ENCODE measurements at places on chromosomes 1 and 21. TPM values are rescaled to one million over a fixed set of nuclear protein-coding genes. Genes with fewer than 3 reads are reported as not detected.

The AKIRIN1 gene
- total RNA-seq, result 73.8 TPM

The PADI1 gene
- not detected for total RNA-seq

DNA sequence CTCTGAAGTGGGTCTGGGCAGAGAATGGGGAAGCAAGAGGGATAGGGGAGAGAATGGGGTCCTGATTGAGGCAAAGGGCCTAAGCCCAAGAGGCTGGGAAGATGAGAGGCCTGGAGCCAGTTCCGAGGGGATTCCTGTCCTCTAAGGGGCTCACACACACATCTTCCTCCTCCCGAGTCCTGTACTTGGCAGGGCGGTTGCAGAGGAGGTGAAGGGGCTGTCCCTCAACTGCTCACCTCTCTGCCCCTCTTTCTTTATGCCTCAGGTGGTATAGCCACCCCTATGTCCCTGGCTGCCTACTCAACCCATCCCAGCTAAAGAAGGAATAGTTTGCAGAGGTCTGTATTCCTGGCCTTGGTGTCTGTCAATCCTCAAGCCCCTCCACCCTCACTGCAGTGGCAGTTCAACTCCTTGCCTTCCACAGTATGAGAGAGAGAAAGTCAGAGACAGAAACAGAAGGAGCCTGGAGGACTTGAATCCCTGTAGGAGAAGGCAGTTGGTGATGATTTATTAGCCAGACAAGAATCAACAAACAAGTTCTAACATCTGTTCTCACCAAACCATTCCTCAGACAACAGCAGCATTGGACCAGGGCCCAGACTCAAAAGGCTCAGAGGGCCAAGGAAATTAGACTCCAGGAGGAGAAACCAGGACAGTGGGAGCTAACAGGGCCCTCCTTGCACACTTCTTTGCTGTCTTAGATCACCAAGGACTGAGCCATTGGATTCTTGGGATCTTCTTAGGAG lies 10.7 kb downstream of the SH2D2A start:
- peak; percentile 64 for DNase-seq

The PROX1 gene
- 114 TPM for total RNA-seq

The CLCA1 gene
- total RNA-seq, result not detected

DNA sequence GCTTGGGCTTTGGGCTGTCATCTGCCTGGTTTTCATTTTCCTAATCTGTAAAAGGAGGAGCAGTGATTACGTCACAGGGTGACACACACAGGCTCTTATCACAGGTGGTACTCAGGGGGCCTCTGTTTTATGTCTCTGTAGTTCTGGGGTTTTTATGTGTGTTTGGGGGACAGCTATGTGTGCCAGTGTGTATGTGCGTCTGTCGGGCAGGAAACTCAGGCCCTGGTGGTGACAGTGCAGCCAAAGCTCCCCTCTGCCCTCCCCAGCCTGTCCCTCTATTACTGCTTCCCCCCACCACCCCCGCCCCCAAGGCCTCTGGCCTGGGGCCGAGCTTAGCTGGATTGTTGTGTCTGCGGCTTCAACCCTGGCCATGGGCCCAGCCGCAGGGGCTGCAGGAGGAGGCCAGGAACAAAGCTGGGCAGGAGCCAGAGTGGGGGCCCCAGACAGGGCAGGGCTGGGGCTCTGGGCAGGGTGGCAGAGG lies 13.3 kb downstream of the MFAP2 start:
- peak; percentile 60 for DNase-seq

GRCh38 chr1:93257889-93258288 lies 77.4 kb downstream of the CCDC18 start:
- DNase-seq, result no peak

DNA sequence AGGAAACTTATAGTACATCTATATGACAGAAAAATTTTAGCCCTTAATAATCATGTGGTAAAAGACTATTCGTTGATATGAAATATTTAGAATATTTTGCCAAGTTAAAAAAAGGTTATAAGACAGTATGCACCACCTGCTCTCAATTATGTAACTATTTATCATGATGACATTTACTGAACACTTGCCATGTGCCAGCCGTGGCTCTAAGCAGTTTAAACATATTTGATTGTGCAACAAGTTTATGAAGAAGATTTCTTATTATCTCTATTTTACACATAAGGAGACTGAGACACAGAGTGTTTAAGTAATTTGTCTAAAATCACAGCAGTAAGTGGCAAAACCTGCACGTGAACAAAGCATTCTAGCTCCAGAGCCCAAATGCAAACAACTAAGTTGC lies 199.3 kb upstream of the JUN start:
- no peak for DNase-seq

- no peak for DNase-seq
These were observed 66.4 kb downstream of the BEND5 start for GRCh38 chr1:48710318-48710717.

The MCOLN2 gene
- total RNA-seq, result not detected

The PBX1 gene
- total RNA-seq, result 61.4 TPM

DNA sequence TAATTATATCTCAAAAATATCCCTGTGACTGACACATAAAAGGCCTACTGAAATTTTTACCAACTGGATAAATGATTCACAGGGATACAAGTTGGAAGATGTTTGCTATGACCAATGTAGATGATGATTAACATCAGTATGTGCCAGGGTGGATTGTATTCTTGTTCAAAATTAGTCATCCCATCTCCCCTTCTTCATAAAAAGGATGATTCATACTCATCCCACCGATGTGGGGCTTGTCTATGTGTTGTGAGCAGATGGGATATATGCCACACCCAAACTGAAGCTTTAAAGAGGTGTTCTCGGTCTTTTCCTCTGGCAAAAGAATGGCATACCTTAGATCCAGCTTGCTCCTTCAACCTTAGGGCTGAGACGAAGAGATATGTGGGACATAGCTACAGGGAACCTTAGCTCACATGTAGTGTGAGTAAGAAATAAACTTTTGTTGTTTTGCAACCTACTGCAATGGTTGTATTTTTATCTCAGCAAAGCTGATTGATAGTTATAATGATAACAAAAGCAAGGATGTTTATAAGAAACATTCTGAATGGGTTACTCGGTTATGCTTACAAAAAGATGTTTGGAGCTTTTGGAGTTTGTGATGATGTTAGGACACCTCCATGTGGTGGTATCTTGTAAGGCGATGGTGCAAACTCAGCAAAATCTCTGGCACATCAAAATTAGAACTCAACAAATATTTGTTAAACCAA lies 29.4 kb downstream of the SPATA17 start:
- no peak for DNase-seq

All from heart right ventricle (tissue), 16 donors.